ENCODE measurements at places on chromosomes 7 and 10.
A peak's percentile ranks its signal among the peaks of the same experiment; 100 is the strongest.

GRCh38 chr10:86376852-86377796, 10.5 kb upstream of the GRID1 start:
- DNase-seq, result peak; percentile 76

GRCh38 chr7:24229481-24230226, 54.3 kb upstream of the NPY start:
- no peak for DNase-seq

- DNase-seq, result no peak
These were observed 338.3 kb upstream of the TEX47 start for GRCh38 chr7:89133819-89134218.

GRCh38 chr7:97373736-97374135, 256.2 kb downstream of the SDHAF3 start:
- DNase-seq, result peak; percentile 5

- DNase-seq, result no peak
These were observed 87.5 kb downstream of the FAM204A start for GRCh38 chr10:118254654-118255053.

- no peak for DNase-seq
These were observed 2.1 kb downstream of the ZNF273 start for GRCh38 chr7:64905133-64905532.

GRCh38 chr7:50697748-50698147, 84.9 kb downstream of the GRB10 start:
- no peak for DNase-seq

DNA sequence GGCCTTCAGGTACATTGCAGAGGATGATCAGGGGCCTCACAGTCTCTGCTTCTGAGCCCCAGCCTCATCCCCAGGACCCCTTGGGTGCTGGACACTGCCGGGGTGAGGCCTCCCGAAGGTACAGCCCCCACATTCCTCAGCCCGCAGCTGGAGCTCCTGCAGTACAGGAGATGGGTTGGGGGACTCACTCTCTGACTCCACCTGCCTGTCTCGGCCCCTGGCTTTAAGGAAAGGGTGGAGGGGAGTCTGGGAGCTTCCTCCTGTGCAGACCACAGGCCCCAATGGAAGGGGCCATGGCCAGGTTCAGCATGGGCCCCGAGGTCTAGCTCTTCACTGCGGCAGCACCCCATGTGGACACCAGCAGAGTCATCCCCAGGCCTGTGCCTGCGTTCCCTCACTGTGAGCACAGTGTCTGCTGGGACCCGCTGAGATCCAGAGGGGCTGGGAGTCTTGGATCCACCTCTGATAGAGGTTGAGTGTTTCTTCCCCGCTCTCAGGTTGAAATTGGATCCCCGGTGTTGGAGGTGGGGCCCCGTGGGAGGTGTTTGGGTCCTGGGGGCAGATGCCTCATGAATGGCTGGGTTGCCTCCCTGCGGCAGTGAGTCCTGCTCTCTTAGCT, 99.9 kb downstream of the PRKAG2 start:
- no peak for DNase-seq

DNA sequence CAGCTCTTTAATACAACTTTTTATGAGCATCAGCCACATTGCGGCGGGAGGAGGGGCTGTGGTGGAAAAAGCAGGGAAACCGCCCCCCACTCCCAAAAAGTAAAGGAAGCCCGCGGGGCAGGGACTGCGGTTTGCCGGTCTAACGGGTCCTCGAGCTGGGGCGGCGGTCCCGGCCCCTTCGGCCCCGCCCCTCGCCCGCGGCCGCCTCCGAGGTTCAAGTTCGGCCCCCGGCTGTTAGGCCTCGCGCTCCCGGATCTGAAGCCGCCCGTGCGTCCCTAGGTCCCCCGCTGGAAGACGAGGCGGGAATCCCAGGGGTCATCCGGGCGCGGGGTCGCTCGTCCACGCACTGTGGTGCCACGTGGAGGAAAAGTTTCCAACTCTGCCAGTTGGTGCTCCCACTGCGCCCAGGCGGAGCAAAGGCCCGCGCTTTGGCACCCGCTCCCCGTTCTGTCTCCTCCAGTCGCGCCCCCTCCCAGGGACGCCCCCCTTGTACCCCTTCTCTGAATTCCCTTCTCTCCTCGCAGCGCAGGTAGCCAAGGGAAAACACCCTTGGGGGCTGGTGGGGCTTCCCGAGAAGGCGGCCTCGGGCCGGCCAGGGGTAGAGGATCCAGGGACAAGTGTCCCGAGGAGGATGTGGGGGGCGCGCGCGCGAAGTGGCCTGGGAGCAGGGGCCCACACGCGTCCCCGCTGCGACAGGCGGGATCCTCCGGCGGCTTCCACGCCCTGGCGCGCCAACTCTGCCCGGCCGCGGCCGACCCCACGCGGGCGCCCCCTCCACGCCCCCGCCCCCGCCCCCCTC, 798 bp upstream of the AUTS2 start:
- DNase-seq, result no peak

DNA sequence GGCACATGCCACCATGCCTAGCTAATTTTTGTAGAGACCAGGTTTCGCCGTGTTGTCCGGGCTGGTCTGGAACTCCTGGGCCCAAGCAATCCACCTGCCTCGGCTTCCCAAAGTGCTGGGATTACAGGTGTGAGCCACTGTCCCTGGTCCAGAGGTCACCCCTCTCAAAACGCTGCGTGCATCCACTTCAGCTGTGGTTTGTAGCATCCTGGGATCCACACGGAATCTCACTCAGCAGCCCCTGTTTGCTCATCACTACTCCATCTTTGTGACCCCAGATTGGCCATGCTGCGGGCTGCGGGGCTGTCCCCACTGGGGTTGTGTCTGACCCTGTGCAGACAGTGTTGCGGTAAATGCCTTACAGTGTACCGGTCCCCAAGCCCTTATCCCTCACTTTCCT, 3.5 kb downstream of the INPP5A start:
- no peak for DNase-seq

GRCh38 chr10:117457071-117457810, 82.0 kb upstream of the PDZD8 start:
- no peak for DNase-seq

- no peak for DNase-seq
These were observed 200.9 kb upstream of the AOAH start for GRCh38 chr7:36925207-36925606.

DNA sequence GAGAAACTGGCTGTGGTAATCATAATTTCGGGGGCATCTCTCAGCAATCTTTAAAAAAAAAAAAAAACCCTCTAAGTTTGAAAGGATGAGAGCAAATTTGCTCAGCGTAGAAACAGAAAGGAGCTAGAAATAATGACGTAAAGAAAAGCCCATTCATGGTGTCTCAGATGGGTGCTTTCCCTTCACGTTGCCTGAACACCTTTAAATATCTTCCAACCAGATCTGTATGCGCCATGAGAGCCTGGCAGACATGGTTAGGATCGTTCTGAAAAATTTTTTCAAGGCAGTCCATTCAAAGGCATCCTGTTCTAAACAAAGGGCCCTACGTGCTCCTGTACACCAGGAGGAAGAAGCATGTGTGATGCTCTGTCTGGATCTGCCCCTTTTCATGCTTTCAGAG, 141.2 kb upstream of the C1QL3 start:
- no peak for DNase-seq

- DNase-seq, result no peak
These were observed 16.3 kb upstream of the SAR1A start for GRCh38 chr10:70186571-70186970.

GRCh38 chr7:144048648-144049047, at the start of gene OR2A5:
TSS of gene OR2A5 (plus strand) at chr7:144048948. CDS start at chr7:144050402, 1,454 bp downstream.
- DNase-seq, result no peak
